ENCODE measurements at places on chromosomes 16 and 17. TPM values are rescaled to one million over a fixed set of nuclear protein-coding genes. Genes with fewer than 3 reads are reported as not detected.

The SDR42E1 gene
- total RNA-seq: 1.3 TPM

The NPTX1 gene
- total RNA-seq: 124 TPM

The CLEC18B gene
- 0.26 TPM for total RNA-seq

The DBNDD1 gene
- total RNA-seq: 61.7 TPM

The WSCD1 gene
- total RNA-seq: 3.9 TPM

The CCDC47 gene
- 102 TPM for total RNA-seq

The OR2C1 gene
- not detected for total RNA-seq

The CIBAR2 gene
- not detected for total RNA-seq

The CHST4 gene
- total RNA-seq: not detected

The PPM1E gene
- total RNA-seq: 0.10 TPM

The KRT12 gene
- not detected for total RNA-seq

The C16orf96 gene
- total RNA-seq: 0.03 TPM

The PLSCR3 gene
- total RNA-seq: 41.3 TPM

The DNAH9 gene
- not detected for total RNA-seq

The ZNF597 gene
- 0.90 TPM for total RNA-seq

The RDM1 gene
- total RNA-seq: 2.6 TPM

The ZCCHC14 gene
- 6.9 TPM for total RNA-seq

The CACNA1H gene
- total RNA-seq: 13.5 TPM

The LYRM9 gene
- total RNA-seq: 1.9 TPM

The CTRB1 gene
- not detected for total RNA-seq

The DPEP3 gene
- total RNA-seq: not detected

The PRR29 gene
- 0.51 TPM for total RNA-seq

The FSCN2 gene
- 0.71 TPM for total RNA-seq

The RCVRN gene
- not detected for total RNA-seq

The RAI1 gene
- total RNA-seq: 37.8 TPM

The C1QTNF8 gene
- total RNA-seq: not detected

The PRAC2 gene
- total RNA-seq: not detected

The TMIGD1 gene
- total RNA-seq: not detected

The IL17C gene
- not detected for total RNA-seq

The SLC5A10 gene
- total RNA-seq: 0.36 TPM

The ARSG gene
- total RNA-seq: 2.1 TPM

The LRRC37A gene
- total RNA-seq: 0.81 TPM

The GJD3 gene
- total RNA-seq: 0.81 TPM

The ANKRD40CL gene
- total RNA-seq: not detected

The HS3ST3B1 gene
- total RNA-seq: 0.77 TPM

The FAM20A gene
- not detected for total RNA-seq

The ALG1 gene
- 40.4 TPM for total RNA-seq

The SYCE1L gene
- 4.8 TPM for total RNA-seq

The KRTAP4-12 gene
- total RNA-seq: not detected

The EXOC3L1 gene
- 0.23 TPM for total RNA-seq

The SP6 gene
- 3.4 TPM for total RNA-seq

The PRKCB gene
- total RNA-seq: 0.25 TPM

The AMZ2 gene
- total RNA-seq: 123 TPM

The KRT25 gene
- total RNA-seq: not detected

The MPP2 gene
- total RNA-seq: 1.3 TPM

The SLC16A13 gene
- 8.1 TPM for total RNA-seq
